ENCODE measurements at places on chromosomes 6 and 20.
A peak's percentile ranks its signal among the peaks of the same experiment; 100 is the strongest.

DNA sequence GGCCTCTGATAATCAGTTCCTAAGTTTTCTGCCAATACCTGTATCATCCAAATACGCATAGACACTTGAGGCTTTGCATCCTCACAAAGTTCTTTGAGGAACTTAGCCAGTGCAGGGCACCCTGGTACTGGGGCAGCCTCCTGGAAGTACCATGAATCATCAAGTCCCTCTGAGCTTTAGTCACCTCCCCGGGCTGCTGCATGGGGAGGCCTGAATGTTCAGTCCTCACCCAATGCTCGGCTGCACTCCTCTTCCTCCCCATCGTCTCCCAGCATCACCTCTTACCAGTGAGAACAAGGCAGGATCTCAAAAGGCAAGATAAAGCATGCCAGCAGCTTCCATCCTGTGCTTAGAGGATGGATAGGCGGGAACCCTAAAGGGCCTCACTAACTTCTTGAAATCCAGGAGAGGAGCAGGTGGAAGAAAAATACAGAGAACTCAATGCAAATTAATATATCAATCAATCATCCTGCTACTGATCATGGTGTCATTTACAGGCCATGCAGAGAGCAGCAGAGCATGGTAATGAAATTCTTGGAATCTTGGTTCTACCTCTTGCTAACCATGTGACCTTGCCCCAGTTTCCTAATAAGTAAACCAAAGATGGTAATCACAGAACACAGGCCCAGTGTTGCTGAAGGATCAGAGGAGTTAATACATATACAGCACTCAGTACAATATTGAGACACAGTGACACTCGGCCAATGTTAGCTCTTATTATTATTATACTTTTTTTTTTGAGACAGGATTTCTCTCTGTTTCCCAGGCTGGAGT is 4.7 kb upstream of the CCN6 start:
- peak; percentile 68 for DNase-seq

DNA sequence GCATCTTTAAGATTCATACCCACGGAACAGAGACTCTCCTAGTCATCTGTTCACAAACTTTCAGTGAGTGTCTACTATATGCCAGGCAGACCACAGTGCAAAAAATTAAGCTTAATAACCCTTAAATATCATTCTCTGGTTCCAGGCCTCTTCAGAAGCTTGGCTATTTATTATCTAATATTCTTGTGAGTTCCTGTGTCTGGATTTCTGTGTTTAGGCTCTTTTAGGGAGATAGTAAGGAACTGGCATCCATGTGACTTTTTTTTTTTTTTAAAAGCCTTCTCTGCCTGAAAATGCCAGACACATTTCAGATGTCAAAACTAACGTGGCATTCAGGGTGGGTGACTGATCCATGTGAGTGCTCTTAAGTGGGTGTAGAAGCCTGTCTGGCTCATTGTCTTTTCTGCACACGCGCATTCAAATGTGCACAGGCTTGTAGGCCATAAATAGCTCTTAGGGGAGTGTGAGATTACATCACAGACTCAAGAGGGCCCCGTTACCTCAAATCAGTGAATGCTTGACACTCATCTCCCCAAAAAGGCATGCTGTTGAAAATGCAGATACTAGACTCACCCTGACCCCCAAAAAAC is 141.9 kb downstream of the GMPR start:
- DNase-seq = no peak

GRCh38 chr6:1995636-1996035 is 249.8 kb downstream of the GMDS start:
- no peak for DNase-seq

DNA sequence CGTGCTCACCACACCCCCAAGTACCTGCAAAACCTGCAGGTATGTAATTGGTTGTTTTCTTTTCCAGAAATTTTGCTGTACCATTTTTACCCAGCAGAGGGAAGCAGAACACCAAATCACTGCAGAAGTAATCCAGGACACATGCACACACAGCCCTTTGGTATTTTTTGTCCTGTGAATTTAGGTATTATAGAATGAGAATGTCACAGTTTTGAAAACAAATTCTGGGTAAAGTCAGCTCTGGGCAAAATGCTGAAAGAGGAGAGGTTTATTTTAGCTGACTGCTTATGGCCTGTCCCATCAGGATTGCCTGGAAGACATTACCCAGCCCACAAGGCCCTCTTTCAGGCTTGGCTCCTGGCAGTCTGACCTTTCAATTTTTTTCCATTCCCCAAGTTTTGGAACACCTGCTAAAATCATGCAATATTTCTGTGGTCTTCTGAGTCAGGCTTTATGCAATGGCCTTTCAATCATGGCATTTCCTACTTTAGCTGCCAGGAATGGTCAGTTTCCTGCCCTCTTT is 3.5 kb upstream of the EFHC1 start:
- peak; percentile 83 for DNase-seq

- peak; percentile 59 for DNase-seq
Measured at GRCh38 chr20:4957939-4958362, 43.4 kb downstream of the SLC23A2 start.
